ENCODE measurements at places on chromosomes 7 and 10.
A peak's percentile ranks its signal among the peaks of the same experiment; 100 is the strongest.

DNA sequence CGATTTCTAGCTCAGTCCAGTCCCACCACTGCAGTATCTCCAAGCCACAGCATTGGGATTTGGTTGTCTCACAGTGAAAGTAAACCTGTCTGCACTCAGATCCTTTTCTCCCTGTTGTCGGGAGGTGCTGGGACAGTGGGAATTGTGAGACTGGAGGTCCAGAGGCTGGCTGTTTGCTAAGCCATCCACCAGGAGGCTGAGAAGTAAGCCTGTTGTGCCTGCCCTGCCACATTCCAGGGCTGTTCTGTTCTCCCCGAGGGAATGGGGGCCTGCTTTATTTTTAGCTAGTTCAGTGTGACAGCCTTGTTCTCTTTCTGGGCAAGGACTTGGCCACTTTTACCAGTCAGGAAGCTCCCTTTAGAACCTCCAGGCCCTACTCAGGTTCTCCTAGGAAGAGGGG, 54.9 kb downstream of the HK1 start:
- no peak for DNase-seq

DNA sequence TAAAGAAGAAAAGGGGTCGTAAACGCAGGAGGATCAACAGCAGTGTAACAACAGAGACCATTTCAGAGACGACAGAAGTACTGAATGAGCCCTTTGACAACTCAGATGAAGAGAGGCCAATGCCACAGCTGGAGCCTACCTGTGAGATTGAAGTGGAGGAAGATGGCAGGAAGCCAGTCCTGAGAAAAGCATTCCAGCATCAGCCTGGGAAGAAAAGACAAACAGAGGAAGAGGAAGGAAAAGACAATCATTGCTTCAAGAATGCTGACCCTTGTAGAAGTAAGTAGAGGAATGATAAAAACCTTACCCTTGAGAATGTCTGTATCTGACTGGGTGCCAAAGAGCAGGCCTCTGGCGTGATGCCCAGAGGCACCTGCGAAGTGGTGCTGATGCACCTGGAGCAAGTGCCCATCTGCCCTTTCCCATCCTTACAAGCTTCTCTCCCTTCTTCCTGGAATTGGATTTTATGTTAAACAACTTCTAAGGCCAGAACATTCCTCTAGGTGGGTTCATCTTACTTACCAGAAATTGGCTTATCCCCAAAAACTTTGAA, 86.4 kb upstream of the SAMD8 start:
- no peak for DNase-seq

- DNase-seq, result no peak
Measured at GRCh38 chr7:100044718-100045117, 4.9 kb upstream of the ZSCAN21 start.

DNA sequence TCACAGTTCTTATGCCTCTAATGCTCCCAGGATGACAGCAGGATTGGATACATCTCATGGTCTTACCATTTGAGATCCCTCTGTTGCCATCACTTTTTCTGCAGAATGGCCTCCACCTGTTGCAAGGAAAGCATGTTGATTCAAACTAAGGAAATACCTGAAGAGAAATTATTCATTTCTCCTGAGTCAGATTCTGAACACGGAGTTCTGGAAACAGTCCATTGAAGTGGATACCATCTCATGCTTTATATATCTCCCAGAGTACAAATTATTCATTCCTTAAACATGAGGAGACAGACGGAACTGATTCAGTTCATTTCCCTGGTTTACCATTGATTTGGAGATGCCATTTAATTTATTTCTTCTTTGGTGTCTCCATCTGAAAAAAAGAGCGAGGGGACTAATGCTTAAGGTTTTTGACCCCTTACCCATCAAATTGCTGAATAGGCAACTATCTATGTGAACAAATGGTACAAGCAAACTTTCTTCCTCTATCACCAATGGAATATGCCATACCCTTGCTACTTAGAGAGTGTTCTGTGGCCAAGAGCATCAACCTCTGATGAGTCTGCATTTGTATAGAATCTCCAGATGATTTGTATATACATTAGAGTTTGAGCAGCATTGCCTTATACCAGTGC, 305.0 kb upstream of the LRGUK start:
- no peak for DNase-seq

DNA sequence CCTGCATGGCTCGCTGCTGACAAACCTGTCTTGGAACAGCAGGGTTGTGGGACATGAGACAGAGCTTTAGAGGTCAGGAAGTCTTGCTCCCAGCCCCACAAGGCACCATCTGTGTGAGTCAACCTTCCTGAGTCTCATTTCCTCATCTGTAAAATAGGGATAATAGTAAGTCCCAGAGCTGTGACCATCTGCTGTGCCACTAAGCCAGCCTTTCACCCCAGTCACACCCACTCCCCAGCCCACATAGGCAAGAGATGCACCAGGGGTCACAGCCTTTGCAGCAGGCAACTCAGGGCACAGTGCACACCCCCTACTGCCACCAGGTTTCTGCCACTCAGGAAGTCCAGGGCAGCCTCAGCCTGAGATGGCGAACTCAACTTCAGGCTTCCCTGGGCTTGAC, 29.4 kb upstream of the CDH23 start:
- DNase-seq, result no peak

DNA sequence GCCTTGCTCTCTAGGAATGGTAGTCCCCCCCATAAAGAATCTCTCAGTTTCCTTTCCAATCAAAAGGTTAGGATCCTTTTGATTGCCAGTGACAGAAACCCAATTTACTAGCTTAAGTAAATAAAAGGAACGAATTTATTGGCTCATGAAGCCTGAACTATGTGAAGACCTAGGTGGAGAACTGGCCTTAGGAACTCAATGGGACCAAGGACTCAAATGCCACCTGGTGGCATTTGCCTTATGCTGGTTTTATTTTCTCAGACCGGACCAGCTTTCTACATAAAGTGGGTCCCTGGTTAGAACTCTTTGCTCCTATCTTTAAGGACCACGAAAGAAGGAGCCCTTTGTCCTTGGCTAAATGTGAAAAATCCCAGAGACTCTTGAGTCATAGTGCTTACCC, 25.4 kb downstream of the CFTR start:
- DNase-seq, result no peak

DNA sequence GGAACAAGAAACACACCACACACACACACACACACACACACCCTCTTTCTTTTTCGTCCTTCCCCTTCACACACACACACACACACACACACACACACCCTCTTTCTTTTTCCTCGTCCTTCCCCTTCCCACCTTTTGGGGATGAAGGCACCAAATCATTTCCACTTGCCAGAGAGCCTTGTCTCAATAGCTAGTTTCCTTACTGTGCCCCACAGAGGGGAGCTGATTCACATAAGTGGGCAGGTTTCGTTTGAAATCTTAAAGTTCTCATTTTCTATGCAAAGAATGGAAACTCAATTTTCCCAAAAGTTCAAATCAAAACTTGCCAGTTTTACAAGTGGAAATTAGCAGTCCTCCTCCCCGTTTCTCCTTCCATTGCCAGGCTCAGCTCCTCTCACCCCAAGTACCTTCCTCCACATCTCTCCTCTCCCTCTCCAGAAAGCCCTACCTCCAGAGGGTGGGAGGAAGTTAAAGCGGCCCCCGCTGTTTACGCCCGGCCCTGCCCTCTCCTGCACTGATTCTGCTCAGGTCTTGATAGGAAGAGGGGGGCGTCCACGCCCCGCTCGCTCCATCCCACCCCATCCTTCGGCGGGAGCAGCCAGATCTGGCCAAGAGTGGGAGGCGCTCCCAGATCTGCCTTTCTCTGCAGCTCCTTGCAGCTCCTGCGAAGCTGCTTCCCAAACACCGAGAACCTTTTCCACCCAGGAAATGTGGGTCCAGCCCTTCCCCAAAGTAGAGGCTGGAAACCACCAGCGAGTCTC, 1.3 kb downstream of the CTTNBP2 start:
- no peak for DNase-seq

DNA sequence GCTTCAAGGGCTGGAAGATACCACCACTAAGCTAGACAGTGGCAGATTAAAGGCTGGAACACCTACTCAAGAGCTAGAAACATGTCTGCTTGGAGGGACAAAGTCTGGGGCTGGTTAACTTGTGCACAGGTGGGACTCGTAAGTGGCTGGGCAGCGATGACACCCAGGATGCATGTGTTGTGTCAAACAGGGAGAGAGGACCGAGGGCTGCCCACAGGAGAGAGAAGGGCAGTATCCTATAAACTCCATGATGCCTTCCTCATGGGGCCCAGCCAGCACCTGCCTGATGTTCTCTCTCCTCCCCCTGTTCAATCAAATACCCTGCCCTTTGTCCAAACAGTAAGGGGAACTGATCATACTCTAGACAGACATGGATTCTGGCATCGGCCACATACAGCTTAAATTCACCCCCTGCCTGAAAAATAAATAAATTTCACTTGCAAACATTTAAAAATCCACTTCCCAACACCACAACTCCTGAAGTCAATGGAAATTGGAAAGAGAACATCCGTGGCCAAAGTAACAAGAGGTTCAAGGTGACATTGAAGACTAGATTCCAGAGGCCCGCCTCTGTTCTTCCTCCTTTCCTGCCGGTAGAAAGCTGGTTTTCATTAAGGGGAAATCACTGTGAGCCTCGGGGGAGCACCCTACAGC, 50.6 kb downstream of the CHST15 start:
- no peak for DNase-seq

GRCh38 chr7:155188821-155189581, 108.7 kb upstream of the INSIG1 start:
- peak; percentile 32 for DNase-seq

DNA sequence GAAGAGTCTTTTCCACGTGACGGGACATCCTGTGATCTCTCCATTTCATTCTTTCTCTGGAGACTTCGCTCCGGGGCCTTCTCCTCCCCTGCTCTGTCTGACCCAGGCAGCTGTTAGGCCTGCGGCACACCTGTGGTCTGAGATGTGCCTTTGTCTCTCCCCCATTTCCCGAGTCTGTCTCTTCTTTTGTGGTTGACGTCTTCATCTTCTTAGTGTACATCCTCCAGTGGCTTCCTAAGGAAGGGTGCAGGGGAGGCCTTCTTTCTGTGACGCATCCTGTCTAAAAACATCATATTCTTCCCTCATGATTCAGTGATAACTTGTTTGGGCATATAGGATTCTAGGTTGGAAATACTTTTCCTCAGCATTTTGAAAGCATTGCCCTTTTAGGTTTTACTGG, 17.2 kb upstream of the ATP6V0E2 start:
- DNase-seq, result no peak

GRCh38 chr10:25206693-25207414, 32.1 kb downstream of the GPR158 start:
- DNase-seq, result no peak

DNA sequence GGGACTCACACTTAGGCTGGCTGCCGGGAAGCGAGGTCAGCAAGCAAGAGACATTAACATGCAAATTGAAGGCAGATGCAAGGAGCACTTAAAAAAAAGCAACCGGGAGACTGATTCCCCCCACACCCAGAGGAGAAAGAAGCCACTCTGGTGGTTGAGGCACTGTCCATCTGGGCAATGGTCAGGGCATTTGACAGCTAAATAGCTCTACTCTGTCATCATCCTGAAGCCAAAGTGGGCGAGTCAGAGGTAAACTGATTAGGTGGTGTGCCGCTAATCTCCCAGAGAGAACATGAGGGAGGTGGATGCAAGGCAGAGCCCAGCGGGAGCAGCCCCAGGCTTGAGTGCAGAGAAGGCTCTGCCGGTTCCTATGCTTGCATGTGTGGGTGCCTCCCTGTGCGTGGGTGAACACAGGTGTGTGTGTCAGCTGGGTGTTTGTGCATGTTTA, 100.6 kb downstream of the PLXNA4 start:
- peak; percentile 63 for DNase-seq

GRCh38 chr10:77371848-77372799, 265.5 kb downstream of the KCNMA1 start:
- no peak for DNase-seq

DNA sequence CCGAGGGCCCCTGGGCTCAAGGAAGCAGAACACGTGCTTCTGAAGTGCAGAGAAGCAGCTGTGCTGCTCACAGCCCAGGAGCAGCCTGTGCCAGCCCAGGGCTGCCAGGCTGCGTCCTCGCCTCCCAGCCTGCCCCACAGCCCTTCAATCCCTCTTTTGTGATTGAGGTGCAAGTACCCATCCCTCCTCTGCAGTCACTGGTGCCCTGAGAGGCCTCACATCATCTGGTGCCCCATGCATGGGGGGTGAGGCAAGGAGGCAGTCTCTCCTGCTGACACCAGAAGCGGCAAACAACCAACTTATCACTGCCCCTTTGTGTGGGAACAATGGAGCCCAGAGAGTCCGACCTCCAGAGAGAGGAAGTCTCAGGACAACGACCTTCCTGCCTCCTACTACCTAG, 49.8 kb upstream of the FGFR2 start:
- peak; percentile 24 for DNase-seq

DNA sequence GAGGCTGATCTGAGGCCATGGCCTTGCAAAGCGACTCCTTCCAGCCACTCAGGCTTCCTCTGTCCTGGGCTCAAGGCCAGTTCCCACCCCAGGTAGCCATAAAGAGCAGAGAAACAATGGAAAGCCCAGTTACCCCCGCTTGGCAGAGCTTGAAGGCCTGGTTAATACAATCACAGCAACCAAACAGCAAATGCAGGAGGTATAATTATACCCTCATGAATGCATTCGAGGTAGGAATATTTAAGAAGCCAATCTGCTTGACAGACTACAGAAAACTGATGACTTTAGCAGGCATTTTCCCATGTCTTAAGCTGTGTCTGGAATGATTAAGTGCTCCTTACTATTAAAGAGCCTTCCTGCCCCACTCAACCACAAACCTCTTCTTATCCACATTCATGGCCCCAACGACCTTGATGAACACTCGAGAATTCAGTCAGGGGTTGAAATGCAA, 114.1 kb upstream of the MACROH2A2 start:
- DNase-seq, result no peak

- peak; percentile 22 for DNase-seq
Measured at GRCh38 chr7:26398427-26398755, 106.7 kb downstream of the SNX10 start.

DNA sequence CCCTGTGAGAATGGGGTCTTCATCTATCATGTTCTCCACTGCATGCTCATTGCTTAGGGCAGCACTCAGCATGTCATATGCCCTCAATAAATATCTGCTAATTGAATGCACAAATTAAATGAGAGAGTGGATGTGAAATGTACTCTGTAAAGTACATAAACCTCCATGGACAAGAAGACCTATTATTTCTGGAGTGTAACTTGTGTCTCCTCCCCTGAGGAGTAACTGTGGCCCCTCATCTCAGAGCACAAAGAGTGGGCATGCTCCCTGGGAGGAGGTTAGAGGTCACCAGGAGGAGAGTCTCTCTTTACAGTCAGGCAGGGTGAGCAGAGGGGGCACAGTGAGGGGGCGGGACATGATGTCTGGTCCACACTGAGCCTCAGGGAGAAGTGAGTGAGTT, 313.6 kb upstream of the PODXL start:
- no peak for DNase-seq

All from NCI-H524 (cell line).